Stimulated activated CD4-positive, alpha-beta T cell treated with anti-CD3 and anti-CD28 coated beads, Interleukin-1b, Interleukin-23, amount 100 ng/mL, for 1 hour (primary cell): ENCODE measurements at places on chromosomes 16 and 17.
A peak's percentile ranks its signal among the peaks of the same experiment; 100 is the strongest.

DNA sequence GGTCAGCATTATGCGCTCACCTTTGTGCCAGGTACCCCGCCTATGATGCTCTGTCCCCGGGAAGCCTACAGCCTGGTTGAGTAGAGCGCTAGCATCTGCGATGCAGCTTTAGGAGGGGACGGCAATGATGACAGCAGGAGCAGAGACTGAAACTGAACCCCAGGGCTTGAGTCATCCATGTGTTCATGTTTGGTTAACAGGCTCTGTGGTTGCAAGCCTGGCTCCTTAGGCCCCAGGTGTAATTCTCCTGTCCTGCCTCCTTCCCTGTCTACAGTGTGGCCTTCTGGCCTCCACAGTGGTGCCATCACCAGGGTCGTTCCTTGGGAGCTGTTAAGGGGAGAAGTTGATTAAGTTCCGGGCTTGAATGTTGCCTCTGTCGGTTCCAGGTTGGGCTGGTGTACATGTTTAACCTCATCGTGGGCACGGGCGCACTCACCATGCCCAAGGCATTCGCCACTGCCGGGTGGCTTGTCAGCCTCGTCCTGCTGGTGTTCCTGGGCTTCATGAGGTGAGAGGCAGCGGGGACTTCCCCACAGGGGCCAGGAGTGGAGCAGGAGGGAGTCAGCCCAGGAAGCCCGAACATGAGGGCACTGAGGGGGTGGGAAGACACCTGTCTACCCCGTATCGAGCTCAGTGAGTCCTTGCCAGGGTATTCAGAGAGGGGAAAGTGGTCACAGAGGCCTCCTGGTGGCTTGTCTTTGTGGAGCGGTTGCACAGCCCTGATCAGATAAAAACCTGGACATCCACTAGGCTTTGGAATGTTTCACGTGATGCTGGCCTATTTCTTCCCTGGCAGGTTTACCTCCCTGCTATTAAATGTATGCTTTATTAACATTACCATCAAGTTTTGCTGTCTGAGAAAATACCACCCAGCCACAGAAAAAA, 9.2 kb upstream of the NAT9 start:
- DNase-seq: no peak

GRCh38 chr17:50396261-50397110, 837 bp downstream of the LRRC59 start:
- no peak for DNase-seq

DNA sequence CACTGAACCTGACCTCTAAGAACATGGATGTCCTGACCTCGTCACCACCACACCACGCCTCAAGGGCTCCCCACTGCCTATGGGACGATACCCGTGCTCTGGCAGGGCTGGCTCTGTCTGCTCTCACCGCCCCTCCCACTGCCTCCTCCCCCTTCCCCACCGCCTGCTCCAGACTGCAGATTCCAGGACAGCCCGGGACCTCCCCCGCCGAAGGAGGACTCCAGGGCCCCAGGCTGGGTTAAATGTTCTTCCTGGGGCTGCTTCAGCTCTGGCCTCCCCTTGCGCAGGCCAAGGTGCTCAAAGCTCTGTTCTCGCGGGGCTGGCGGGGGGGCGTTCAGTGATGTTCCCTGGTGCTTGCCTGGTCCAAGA, 3.1 kb downstream of the NPW start:
- no peak for DNase-seq

- DNase-seq: no peak
Observed at GRCh38 chr17:17140590-17140980, 65.5 kb downstream of the PLD6 start.

DNA sequence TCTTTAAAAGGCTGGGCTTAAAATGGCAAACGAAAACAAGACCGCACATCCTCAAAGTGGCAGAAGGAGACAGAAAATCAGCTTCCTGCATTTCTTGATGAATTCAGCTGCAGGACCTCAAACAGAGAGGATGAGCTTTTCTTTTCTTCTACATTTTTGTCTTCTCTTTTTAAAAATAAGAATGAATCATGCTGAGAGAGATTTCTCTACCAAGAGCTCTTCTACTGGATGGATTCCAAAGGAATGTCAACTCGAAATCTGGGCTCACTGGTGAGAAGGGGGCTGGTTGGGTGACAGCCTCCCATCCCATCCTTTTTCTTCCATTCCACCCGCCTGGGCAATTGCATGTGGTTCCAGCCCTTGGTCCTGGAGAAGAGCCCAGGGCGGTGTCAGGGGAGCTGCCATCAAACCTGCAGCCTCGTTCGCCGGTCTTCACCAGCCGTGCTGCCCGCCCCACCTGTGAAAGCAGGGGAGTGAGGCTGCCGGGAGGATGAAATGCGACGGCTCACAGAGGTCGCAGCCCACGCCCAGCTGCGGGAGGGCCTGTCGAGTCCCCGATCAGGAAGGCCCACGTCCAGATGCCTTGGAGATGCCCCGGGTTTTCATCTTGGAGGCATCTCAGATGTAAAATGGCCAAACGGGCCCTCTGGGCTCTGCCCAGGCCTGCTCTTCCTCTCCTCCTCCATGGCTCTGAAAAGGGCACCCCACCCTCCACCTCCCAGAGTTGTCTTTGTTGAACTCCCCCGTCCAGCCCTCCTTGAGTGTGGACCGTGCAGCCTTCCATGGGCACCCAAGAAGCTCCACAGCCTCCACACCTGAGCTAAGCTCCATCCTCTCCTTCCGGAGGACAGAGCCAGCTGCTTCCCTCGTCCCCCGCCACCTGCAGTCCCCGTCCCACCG, 121.9 kb downstream of the FOXL1 start:
- no peak for DNase-seq

GRCh38 chr16:12395268-12395667, 408.4 kb downstream of the CPPED1 start:
- no peak for DNase-seq

- DNase-seq: no peak
Observed at GRCh38 chr17:39812466-39812865, 51.6 kb downstream of the IKZF3 start.

- no peak for DNase-seq
Observed at GRCh38 chr16:52957199-52957598, 95.5 kb downstream of the CHD9NB start.

DNA sequence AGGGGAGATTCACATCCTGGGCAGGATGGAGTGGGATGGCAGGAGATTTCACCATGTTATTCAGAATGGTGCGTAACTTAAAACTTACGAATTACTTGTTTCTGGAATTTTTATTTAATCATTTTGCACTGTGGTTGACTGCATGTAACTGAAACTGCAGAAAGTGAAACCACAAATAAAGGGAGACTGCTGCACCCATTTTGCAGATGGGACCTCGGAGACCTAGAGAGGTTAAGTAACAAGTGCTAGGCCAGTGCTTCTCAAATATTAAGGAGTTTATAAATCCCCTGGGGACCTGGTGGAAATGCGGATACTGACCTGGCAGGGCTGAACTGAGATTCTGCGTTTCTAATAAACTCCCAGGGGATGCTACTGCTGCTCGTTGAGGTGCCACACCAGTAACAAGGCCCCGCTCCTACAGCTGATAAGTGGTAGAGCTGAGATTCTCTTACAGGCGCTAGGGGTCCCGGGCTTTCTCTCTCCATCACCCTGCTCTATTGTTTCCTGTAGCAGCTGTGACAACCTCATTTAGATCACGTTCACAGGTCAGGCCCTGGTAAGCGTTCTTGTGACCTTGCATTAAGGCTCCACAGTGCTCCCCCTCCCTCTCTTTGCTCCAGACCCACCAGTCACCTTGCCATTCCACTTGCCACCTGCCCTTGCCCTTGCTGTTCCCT, 167.1 kb upstream of the CDH13 start:
- no peak for DNase-seq

- no peak for DNase-seq
Observed at GRCh38 chr17:77873500-77874302, 84.8 kb upstream of the TNRC6C start.

DNA sequence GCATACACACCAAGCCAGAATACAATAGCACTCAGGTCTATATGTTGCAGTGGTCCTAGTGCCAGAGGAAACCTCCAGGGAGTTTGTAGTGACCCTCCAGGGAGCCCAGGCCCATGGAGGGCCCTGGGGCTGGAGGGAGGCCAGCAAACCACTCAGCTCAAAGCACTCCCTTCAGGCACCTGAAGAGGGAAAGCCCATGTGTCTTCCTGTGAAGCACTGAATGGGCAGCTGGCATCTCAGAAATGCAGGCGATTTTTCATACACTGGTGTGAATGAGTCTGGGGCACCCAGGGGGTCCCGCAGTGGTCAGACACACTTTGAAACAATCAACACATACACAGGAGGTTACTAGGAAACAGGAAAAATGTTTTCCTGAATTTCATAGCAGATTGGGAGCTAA, 12.8 kb downstream of the TBC1D26 start:
- DNase-seq: no peak

DNA sequence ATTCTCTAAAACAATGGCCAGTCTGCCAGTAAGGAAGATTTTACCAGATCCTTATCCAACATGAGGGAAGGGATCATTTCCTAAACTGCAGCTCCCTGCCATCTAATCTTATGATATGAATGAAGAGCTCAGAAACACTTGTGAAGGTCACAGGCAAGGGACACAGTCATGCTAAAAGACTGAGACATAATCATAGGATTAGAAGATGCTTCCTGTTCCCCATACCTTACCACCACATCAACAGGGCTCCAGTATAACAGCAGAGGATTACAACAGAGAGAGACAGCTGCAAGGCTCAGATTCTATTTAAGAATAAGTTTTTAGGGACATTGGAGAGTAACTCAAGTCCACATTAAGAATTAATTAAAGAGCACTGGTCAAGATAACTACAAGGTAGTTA, 93.3 kb downstream of the BRIP1 start:
- DNase-seq: no peak

- no peak for DNase-seq
Observed at GRCh38 chr16:8962393-8963009, 1.2 kb downstream of the USP7 start.

- DNase-seq: no peak
Observed at GRCh38 chr16:54655121-54655590, 275.5 kb upstream of the IRX5 start.

GRCh38 chr16:63628812-63629211, 1493.1 kb downstream of the CDH11 start:
- DNase-seq: no peak

DNA sequence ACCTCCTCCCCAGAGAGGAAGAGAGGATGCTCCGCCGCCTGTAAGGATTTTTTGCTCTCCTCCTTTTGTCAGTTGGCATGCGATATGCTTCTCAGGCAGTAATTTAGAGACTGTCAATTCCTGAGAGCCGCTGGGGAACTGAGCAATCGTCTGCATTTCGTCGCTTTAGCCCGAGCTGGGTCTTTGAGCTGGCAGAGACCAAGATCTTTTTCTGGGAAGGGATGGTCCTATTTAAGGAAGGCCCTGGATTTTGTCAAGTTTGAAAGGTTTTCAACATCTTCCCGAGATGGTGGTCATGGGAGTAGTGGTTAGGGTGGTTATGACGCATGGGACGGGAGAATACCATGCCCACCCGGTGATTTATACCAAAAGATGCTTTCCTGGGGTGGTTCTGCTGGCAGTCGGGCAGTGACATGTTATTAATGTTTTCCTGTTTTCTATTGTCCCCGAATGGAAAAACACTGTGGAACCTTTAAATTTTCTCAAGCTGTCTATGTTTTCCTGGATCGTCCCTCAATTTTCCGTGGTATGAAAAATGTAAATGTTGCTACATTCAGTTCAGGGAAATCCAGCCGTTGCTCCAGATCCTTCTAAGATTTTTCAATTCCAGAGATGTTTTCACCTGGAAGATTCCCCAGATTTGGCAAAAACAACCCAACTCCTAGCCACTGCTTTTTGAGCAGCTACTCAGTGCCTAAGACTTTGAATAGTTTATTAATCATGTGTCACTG, 586.4 kb downstream of the MAF start:
- DNase-seq: no peak

DNA sequence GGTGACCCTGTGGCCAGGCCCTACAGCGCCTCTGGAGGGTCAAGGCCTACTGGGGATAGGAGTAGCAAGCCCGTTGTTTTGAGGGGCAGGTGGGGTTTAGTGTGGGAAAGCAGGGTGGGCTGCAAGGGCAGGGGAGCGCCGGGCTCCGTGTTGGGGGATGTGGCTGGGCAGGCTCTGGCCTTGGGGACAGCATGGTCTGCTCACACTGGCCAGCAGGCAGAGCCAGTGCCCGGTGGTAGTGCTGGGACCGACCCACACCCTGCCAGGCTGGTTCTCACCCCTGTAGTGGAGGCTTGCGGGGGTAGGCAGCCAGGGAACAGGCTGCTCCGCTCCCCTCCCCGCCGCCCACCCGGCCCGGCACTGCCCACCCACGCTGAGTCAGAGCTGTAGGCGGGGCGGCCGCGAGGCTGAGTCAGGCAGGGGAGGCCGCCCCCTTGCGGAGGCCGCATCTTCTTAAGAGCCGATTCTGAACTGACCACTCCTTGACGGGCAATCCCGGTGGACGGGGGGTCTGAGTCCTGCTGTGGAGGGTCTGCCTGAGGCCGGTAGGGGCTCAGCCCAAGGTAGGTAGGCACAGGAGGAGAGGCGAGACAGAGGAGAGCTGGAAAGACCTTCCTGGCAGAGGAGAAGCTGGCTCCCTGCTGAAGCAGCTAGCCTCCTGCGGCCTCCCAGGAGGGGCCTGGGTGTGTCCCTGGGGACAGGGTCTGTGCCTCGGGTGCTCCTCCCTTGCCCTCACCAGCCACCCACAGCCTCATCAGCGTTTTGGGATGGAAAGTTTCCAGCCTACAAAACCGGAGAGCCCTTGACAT, 62.4 kb downstream of the BAIAP2 start:
- DNase-seq: peak; percentile 32

DNA sequence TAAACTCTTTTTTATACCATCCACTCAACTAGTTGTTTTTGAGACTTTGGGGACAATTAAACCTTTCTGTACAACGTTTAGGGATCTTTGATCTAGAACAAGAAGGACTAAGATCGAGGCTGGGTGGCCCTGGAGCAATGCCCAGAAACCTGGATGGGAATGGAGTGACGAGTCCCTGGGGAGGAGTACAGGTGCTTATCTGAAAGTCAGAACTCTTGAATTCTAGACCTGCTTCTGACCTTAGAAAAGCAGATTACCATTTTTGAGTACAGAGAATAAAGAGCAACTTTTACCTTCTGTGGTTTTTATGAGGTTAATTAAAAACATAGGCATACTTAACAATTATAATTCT, 17.8 kb downstream of the UBE2Z start:
- DNase-seq: no peak

- no peak for DNase-seq
Observed at GRCh38 chr17:45230410-45230786, 8.7 kb downstream of the FMNL1 start.

DNA sequence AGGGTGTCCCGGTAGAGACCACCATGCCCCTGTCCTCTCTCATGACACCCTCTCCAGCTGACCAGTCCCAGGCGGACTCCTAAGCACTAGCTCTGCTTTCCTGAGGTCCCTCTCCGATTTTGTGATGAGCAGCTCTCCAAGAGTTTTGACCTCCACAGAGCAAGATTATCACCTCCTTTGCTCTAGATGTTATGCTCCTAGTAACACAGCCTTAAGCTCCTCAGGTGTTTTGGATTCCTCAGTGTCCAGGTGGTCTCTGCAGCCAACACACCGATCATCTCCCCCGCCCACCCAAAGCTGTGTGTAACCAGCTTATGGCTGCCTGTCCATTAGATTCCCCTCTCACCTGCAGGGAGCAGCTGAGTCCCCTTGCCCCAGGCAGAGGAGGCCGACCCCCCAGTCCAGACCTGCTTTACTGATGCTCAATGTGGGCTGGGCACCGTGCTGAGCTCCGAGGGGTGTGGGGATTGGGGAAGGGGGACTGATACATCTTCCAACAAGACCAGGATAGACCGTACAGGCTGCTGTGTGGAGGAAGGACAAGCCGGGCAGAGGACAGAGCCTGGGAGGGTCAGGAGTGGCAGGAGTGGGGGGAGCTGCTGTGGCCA, 2.3 kb downstream of the TRPV3 start:
- DNase-seq: no peak
